C1 segment of cervical spinal cord (tissue), 14 donors: ENCODE measurements at places on chromosomes 4 and X.

DNA sequence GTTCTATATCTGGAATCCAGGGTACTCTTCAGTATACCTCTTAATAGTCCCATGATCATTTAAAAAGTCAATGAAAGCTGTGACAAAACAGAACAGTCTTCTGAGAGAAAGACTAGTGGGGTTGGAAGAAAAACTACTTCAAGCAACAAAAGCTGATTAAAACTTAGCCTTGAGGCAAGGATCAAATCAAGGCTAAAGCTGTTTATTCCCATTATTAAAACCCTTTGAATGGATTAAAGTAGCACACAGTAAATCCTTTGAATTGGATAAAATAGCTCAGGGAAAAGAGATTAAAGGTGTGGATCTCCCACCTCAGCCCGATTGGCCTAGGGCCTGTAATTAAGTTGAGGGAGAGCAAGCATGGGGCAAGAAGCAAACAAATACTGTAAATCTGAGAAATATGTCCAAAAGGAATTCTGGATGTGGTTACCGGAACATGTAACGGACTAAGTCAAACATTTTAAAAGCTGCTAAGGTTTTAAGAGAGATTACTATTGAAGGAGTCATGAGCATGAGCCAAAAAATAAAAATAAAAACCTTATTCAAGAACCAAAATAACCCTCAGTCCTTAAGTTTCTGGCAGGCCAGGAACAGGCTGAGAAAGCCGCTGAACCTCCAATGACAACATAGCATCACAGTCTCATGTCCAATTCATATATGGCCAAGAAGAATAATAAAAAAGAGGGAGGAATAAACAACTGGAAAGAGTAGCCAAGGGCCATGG, 257.3 kb upstream of the NEIL3 start:
- DNase-seq = no peak

GRCh38 chrX:27555514-27555913, 34.6 kb upstream of the DCAF8L2 start:
- no peak for DNase-seq

- DNase-seq = no peak
These were observed 31.5 kb upstream of the ELF2 start for GRCh38 chr4:139208404-139208945.

DNA sequence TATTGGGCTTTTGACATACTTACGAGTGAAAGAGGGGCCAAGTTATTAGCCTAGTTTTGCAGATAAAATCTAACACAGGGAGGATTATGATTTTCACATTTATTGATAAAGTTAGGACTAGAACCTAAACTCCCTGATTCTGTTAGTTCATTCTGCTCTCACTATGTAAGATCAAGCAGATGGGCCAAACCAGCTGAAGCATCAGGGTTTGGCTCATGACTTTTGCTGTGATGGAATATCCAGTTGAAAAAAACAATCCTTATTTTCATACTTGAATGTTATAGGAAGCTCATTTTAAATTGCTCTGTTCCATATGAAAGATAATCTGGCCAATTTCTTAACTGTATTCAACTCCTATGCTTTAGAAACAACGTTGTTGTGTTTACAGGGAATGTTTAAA, 21.2 kb downstream of the SPRY1 start:
- DNase-seq = no peak

- DNase-seq = no peak
These were observed 40.2 kb upstream of the NHSL2 start for GRCh38 chrX:71870208-71871098.

DNA sequence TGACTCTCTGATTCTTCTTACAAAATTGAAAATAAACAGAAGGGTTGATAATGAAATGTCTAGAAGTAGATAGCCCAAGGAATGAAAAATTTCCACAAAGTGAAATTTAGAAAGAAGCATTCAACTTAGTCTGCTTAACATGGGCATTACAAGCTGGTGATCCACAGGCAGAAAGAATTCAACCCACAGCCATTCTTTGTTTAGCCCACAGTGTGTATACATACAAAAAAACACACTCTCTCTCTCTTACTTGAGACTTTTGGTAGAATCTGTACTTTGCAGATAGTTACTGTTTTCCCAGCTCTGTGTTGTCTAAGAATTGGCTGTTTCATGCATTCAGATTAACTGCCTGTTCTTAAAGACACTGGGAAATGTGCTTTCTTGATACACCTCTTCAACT, 159.8 kb downstream of the SLC4A4 start:
- DNase-seq = no peak

- DNase-seq = no peak
These were observed 18.7 kb upstream of the DDIT4L start for GRCh38 chr4:100208964-100209363.

DNA sequence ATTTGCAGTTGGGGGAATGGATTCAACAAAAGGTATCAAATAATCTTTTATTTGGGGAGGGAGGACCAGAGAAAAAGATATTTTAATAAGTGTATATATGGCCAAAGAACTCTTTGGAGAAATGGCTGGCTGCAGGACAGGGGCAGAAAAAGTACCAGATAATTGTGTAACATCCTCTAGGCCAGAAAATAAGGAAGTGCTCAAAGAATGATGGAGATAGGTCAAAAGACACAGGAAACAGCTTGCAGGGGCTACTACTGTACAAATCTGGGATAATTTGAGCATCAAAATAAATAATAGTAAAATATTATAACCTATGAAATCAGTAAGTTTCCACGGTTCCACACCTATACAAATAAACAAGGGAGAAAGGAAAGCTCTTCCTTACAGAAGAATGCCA, 34.8 kb downstream of the KLHL5 start:
- no peak for DNase-seq
